ENCODE measurements at places on chromosomes 16 and 17.
A peak's percentile ranks its signal among the peaks of the same experiment; 100 is the strongest.

- DNase-seq = no peak
Measured at GRCh38 chr17:40936976-40937375, 470 bp downstream of the KRT23 start.

- peak; percentile 71 for DNase-seq
Measured at GRCh38 chr16:30941600-30942425, 7.1 kb upstream of the ORAI3 start.

DNA sequence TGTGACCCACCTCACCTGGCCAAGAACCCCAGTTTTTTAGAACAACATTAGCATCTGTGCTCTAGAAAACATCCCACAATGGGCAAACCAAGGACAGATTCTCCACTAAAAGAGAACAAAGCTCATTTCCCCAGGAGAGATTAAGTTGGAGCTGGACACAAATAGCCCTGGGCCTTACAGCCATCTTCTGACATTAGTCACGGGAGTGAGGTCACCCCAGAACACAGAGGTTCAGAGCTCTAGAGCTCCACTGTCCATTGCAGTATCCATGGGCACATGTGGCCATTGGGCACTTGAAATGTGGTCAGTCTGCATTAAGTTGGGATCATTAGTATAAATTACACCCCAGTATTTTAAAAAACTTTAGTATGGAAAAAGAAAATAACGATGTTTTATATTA, 47.6 kb upstream of the RBBP6 start:
- no peak for DNase-seq

DNA sequence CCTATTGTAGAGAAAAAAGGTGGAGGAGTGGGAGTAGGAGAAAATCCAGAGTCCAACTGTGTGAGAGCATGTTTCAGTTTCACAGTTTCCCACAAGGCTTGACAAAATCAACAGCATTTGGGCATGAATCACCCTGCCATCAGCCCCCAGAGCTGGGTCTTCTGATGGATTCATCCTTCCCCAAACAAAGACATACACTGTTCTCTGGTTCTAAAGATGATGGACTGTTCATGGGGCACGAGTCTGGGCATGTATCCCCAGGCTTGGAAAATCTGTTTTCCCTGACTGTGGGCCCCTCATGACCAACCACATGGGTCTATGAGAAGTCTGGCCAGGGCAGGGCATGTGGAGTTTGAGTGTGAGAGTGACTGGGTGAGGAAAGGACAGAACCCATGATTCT, 210.4 kb upstream of the IRX5 start:
- no peak for DNase-seq

DNA sequence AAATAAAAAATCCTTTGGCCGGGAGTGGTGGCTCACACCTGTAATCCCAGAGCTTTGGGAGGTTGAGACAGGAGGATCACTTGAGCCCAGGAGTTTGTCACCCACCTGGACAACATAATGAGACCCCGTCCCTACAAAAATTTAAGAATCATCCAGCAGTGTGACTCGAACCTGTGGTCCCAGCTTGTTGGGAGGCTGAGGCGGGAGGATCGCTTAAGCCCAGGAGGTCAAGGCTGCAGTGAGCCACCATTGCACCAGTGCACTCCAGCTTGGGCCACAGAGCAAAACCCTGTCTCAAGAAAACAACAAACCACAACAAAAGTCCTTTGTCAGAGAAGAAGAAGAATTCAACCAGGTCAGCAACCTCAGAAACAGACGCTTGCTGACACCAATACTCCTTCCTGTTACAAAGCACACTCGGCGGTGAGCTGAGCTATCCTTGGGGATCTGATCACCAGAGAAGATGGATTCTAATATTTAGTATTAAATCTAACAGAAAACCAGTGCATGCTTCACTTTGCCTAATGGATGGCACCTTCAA, 12.9 kb upstream of the PVALEF start:
- no peak for DNase-seq

- DNase-seq = no peak
Measured at GRCh38 chr17:74410001-74410443, 21.9 kb upstream of the GPRC5C start.

DNA sequence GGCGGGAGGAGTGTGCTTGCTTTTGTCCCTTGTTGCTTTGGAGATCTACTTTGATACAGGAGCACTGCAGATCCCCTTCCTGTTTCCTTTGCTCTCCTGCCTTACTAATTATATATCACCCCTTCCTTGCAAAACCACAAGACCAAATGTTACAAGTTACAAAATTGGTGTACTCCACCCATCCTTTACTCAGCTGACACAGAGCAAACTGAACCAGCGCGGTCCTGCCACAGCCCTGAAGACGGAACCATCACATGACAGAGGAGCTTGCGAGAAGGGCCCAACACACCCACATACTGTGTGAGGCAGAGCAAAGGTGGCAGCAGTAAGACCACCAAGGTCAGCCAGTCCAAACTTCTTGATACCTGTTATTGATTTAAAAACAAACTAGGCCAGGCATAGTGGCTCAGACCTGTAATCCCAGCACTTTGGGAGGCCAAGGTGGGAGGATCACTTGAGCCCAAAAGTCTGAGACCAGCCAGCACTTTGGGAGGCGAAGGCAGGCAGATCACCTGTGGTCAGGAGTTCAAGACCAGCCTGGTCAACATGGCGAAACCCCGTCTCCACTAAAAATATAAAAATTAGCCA, 33.2 kb downstream of the CYTH1 start:
- peak; percentile 48 for DNase-seq
